ENCODE measurements at places on chromosomes 12 and 14.

GRCh38 chr12:28771968-28772367 lies 377.1 kb upstream of the FAR2 start:
- DNase-seq, result no peak

DNA sequence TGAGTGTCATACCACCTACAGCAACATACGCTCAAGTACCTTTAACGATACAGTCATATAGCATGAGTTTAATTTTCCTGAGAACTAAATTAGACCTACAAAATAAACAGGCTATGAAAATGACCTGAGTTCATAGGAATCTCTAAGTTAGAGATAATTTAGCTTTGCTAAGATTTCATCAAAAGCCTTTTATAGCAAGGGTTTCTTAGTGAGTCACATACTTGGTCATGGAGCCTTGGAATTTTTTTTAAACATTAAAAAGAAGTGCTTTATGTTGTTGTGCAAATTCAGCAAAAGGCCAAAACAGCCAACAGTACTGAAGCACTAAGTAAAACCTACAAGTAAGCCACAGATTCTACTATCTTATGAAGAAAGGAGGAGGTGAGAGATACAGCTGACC lies 93.6 kb upstream of the FERMT2 start:
- no peak for DNase-seq

DNA sequence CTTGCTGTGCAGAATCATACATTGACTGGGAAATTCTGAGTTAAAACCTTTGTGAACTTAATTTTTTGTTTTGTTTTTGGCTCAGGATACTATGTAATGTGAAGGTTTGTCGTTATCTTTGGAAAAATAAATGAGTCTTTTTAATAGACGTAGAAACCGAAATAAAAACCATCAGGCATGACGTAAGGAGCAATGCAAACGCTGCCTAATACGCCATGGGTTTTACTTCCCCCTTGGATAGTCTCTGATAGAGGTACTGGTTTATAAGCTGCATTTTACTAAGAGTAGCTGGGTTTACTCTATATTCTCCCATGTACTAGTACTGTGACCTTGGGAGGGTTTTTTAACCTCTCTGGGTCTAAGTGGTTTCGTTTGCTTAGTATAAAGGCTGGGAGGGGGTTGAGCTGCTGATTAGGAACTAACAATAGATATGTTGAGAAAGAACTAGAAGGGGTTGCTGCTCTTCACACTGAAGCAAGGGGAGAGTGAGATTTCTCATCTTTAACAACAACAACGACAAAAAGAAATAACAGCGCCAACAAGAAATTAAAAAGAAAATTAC lies 66.8 kb upstream of the SLCO1C1 start:
- no peak for DNase-seq

GRCh38 chr14:89899291-89899690 lies 55.2 kb downstream of the EFCAB11 start:
- DNase-seq, result no peak

GRCh38 chr12:26399381-26399780 lies 204.0 kb downstream of the SSPN start:
- no peak for DNase-seq

DNA sequence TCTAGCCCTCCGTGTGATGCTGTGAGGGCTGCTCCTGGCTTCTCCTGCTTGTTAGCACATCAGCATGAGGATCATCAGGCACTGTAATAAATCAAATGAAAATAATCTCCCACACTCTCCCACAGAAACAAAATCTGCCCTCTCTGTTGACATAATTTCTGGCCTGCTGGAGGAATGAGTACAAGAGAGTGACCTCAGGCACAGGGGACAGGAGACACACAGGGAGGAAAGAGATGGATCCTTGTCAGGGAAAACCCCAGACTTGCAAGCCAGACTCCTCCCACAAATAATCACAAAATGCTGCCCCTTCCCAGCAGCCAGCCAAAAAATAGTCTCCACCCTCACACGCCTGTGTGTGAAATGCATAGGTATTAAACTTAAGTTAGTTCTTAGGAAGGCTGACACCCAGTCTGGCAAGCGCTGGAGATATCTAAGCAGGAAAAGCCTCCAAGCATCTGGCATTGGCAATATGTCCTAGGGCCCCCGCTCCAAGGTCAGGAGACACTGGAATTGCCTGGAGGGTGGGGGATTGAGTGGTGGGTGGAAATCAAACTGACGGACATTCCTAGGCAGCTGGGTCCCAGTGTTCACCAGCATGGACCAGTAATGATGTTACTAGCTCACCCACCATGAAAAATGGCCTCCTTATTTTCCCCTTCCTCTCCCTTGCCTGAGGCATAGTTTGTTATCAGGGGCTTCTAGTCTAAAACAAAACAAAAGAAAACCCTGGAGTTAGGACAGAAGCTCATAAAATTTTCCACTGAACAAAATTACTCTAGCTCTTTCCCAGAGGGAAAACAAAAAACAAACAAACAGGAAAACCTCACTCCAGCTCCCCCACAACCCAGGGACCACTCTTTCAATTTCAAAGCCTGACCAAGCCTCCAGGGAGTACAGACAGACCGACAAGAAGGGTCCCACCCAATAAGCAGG lies 22.0 kb downstream of the SMUG1 start:
- DNase-seq, result no peak

- DNase-seq, result no peak
Observed at GRCh38 chr12:130595566-130595965, 120.5 kb downstream of the RIMBP2 start.

DNA sequence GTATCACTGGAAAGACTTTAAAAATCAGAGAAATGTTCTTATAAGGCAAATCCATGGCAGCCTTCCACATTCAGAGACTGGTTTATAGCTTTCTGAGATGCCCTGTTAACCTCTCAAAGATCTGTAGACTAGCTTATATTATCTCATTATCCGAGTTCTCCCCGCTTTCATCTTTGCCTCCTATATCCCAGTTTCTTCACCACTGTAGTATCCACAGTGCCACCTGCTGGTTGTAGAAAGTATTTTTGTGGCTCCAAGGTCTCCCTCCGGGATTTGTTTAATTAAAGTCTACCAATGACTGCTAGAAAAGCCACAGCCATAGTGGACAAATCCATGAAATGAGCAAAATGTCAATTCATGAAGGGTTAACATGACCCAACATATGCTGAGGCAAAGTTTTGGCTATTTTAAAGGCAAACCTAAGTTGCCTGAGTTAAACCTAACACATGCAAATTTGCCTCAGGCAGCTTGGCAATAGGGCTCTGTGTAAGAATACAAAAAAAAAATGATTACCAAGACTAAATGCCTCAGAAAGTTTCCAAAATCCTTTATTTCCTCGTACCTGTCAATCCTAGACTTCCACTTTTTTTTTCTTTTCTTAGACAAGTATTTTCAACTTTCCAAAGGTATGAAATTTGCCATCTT lies 218.8 kb upstream of the BMP4 start:
- peak; percentile 64 for DNase-seq

DNA sequence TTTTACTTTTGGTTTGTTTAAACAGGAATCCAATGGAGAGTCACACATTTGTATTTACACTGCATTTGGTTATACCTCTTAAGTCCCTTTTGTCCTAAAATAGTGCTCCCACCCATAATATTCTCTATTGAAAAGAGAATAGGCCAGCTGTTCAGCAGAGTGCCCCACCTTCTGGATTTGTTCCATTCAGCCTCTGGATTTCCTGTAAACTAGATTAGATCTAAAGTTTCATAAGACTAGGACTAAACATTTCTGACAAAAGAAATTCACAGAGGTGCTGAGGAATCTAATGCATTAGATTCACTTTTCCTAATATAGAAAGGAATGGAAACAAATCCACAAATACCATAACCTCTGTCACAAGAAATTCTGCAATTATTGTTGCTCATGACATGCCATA lies 38.1 kb downstream of the GCH1 start:
- no peak for DNase-seq

GRCh38 chr12:1517734-1518525 lies 76.5 kb downstream of the FBXL14 start:
- no peak for DNase-seq

GRCh38 chr14:78007160-78007559 lies 163.0 kb upstream of the NRXN3 start:
- DNase-seq, result no peak

DNA sequence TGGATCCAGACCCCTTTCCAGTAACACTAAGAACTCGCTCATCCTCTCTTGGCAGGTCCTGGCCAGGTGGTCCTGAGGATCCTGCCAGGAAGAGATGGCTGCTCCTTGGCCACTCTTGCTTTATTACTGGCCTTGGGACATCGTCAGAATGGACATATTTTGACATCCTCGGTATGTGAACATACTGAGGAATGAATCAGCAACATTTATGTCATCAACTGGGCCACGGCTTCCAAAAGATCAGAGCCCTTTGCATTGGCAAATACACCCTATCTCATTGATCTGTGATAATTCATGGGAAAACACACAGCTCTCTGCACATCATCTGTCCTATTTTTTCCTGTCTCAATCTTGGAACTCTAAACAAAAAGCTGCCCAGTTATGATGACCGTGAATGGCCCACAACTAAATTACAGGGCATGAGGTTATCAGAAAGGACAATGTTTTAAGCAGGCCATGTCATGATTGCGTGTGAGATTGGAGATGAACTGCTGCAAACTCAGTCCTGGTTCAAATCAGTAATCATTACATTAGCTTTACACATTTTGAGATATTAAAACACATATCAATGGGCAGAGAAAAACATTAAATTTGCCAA lies 1325.8 kb downstream of the AACS start:
- no peak for DNase-seq

- no peak for DNase-seq
Observed at GRCh38 chr12:107035733-107036132, 48.8 kb upstream of the MTERF2 start.

GRCh38 chr12:28578833-28579252 lies 388.6 kb downstream of the CCDC91 start:
- no peak for DNase-seq

GRCh38 chr12:69404851-69405565 lies 45.5 kb downstream of the YEATS4 start:
- DNase-seq, result no peak

DNA sequence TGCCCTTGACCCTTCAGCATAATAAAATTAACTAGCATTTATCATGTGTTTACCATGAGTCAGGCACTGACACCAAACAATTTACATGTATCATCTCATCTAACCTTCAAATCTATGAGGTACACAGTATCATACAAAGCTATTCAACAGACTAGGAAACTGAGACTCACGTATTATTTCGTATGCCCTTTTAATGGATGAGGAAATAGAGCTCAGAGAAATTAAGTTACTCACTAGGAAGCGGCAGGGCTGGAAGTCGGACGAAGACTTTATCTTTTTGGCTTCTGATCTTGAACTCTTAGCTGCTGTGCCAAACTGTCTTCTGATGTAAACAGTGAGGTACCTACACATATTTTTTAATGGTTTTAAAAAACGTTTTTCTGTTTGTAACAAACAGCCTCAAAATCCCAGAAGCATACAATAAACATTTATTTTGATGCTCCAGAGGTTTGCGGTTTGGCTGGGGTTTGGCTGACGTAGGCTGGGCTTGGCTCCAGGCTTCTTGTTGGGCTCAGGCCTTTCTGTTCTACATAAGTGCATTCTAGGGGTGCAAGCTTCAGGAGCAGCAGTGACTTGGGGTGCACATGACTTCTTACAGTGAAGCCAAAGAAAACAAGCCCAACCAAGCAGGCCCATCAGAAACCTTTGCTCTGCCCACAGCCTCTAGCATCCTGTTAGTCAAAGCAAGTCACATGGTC lies 184.7 kb downstream of the TBX5 start:
- no peak for DNase-seq

DNA sequence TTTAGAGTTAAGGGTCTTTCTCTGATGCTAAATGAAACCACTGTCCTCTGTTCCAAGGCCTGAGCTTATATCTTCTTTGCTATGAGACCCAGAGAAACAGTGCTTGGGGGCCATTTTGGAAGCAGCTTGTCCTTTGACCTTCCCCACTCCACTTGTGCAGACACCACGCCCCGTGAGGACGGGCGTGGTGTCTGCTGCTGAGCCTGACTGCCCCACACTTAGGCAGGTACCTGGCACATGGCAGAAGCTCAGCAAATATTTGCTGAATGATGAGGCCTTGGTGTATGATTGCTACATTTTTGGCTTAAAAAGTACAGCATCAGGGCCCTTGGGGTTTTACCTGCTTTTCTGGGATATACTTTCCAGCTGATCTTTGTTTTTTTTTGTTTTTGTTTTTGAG lies 69.9 kb downstream of the RASSF3 start:
- DNase-seq, result no peak

DNA sequence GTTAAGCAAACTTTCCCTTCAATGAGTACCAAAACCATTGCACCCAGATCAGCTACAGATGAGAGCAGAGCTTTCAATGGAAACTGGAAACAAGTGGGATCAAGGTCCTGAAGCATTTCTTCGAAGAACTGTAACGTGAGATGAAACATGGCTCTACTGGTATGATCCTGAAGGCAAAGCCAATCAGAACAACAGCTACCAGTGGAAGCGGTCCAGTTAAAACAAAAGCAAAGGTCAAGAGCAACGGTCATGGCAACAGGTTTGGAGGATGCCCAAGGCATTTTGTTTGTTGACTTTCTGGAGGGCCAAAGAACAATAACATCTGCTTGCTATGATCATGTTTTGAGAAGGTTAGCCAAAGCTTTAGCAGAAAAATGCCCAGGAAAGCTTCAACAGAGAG lies 137.9 kb upstream of the CPSF6 start:
- no peak for DNase-seq

- no peak for DNase-seq
Observed at GRCh38 chr14:76687611-76688382, 73.5 kb upstream of the VASH1 start.

- peak; percentile 48 for DNase-seq
Observed at GRCh38 chr12:81759190-81760051, at the start of gene PPFIA2. Gene PPFIA2, minus strand, starts transcription at chr12:81759350.

GRCh38 chr12:63802012-63802608 lies 22.4 kb downstream of the RXYLT1 start:
- DNase-seq, result no peak

- DNase-seq, result no peak
Observed at GRCh38 chr14:54355698-54356097, 41.1 kb upstream of the CDKN3 start.

DNA sequence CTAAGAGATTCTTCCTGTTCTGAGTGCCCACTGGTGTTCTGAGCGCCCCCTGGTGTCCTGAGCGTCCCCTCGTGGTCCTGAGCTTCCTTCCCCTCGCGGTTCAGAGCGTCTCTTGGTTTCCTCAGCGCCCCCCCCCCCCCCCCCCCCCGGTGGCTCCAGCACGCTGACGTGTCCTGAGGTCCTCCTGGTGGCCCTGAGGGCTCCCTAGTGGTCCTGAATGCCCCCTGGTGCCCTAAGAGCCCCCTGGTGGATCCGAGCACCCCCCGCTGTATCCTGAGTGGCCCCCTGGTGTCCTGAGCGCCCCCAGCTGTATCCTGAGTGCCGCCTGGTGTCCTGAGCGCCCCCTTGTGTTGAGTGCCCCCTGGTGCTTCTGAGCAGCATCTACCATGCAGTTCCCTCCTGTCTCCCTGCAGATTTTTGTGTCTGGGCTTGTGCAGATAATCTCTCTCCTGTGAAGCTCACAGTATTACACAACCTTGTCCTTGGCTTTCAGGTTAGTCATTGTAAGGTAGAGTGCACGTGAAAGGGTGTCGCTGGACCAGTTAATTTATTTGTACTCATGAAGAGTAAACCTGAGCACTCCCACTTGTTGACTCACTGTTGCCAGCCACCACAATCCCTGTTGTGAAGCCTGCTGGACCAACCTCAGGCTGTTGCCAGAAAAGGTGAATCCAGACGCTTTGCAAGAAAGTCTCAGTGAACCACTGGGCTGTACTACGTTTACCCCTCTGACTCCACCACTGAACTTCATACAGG lies 1168.4 kb downstream of the TMEM121 start:
- no peak for DNase-seq

Data from left hindlimb (tissue), 1 donor.